Activated B cell treated with CpG ODN at 0.5 μM for 24 hours (primary cell): ENCODE measurements at places on chromosomes 5 and 9. TPM values are rescaled to one million over a fixed set of nuclear protein-coding genes. Genes with fewer than 3 reads are reported as not detected.

DNA sequence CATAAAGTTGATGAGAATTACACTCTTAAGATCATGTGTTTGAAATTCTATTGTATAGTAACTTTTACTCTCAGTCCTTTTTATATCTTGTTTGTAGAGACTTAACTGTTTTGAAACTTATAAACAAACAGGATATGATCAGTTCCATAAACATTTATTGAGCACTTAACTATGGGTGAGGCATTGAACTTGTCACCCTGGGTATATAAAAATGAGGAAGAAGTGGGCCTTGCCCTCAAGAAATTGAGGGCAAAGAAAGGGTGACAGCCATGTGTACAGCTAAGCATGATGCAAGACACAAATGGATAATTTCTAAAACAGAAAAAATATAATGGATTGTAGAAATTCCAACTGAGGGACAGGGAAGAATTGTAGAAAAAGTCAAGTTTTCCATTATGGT lies 15.7 kb downstream of the UNC13B start:
- no peak for DNase-seq

- no peak for DNase-seq
Observed at GRCh38 chr5:14258840-14259239, 115.7 kb downstream of the TRIO start.

DNA sequence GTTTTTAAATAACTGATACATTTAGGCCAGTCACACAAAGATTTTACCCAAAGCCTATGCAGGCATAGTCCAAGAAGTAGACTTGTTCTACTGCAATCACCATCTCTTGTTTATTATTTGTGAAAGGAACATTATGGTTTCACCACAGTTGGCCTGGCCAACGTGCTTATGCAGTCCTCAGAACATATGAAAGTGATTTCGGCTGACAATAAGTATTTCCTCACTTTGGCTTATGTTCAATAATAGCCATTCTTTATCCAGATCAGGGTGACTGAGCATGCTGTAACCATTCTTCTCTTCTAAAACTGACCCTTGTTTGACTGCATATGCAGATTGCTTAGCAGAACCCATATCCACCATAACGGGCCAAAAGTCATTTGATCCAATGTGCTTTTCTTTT lies 76.6 kb upstream of the CCDC152 start:
- DNase-seq: no peak

- DNase-seq: no peak
Observed at GRCh38 chr9:134717056-134717455, 75.5 kb downstream of the COL5A1 start.

DNA sequence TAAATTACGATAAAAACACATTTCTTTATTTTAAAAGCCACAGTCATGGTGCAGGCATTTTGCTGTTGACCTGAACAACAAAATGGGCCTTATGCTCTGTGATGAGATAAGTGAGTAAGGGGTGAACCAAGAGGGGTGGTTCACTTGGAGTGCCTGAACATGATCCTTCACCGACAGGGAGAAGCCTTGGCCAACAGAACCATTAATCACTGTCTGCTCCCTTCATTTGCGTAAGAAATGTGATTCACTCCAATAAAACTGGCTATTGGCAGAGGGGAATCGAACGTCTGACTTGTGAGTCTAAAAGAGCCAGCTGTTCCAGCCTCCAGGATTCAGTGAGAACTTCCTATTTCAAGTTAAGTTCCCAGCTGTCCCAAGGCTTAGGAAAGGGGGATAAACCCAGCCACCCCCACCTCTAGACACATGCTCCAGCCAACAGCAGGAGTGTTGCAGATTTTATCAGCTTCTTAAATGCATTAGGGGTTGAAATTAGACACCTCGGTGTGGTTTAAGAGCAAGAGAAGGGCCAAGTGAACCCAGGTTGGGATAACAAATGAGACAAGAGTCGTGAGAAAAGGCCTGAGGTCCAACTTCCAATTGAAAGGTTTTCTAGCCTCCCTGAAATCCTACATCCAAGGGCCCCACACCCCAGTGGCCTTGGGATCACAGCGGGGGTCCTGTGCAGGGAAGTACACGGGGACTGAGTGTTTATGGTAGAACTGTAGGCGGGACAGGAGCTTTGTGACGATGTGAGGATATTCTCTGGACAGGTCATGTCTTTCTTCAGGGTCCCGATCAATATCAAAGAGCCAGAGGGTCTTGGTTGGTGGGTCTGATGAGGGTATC lies 131.4 kb upstream of the LHFPL2 start:
- no peak for DNase-seq

DNA sequence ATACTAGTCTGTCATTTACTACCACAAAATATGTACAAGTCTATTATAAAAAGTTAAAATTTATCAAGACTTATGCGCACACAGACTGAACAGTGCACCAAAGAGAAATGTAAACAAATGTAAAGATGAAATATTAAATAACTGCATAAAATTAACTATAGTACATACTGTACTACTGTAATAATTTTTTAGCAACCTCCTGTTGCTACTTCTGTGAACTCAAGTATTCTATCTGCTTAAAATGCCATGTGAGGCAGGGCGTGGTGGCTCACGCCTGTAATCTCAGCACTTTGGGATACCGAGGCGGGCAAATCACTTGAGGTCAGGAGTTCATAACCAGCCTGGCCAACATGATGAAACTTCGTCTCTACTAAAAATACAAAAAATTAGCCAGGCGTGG lies 13.8 kb upstream of the ISOC1 start:
- no peak for DNase-seq

- DNase-seq: no peak
Observed at GRCh38 chr5:1172670-1173404, 28.6 kb upstream of the SLC6A19 start.

Gene FGFR4
- total RNA-seq: 1.5 and 3.0 TPM in 2 replicates

Gene SHOC1
- total RNA-seq: not detected in 2 replicates

Gene PCDHGB6
- 1.2 and 1.6 TPM in 2 replicates for total RNA-seq

Gene C9orf153
- total RNA-seq: 0.17 and 0.18 TPM in 2 replicates

Gene RANBP17
- total RNA-seq: not detected in 2 replicates

Gene ASPN
- not detected in 2 replicates for total RNA-seq

Gene OMD
- not detected in 2 replicates for total RNA-seq
